ENCODE measurements at places on chromosomes 12 and 14.

- no peak for DNase-seq
Measured at GRCh38 chr14:99150236-99150635, 121.8 kb downstream of the BCL11B start.

- DNase-seq = no peak
Measured at GRCh38 chr12:21553329-21553675, 27.2 kb downstream of the SPX start.

DNA sequence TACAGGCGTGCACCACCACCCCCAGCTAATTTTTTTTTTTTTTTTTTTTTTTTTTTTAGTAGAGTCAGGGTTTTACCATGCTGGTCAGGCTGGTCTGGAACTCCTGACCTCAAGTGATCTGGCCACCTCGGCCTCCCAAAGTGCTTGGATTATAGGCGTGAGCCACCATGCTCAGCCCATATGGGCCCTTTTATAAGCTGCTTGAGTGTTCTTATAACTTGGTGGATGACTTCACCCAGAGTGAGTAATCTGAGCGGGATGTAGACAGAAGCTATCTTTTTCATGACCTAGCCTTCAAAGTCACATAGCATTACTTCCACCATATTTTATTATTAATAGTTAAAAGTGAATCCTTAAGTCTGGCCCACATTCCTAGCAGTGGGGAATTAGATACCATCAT, 16.4 kb downstream of the BBOF1 start:
- DNase-seq = no peak

- DNase-seq = no peak
Measured at GRCh38 chr14:74841230-74842207, 34.4 kb downstream of the PROX2 start.

- no peak for DNase-seq
Measured at GRCh38 chr12:113929312-113929989, 36.7 kb downstream of the RBM19 start.

- DNase-seq = no peak
Measured at GRCh38 chr12:131171029-131171428, 217.3 kb downstream of the ADGRD1 start.

GRCh38 chr12:51784688-51785087, 63.8 kb downstream of the FIGNL2 start:
- DNase-seq = no peak

DNA sequence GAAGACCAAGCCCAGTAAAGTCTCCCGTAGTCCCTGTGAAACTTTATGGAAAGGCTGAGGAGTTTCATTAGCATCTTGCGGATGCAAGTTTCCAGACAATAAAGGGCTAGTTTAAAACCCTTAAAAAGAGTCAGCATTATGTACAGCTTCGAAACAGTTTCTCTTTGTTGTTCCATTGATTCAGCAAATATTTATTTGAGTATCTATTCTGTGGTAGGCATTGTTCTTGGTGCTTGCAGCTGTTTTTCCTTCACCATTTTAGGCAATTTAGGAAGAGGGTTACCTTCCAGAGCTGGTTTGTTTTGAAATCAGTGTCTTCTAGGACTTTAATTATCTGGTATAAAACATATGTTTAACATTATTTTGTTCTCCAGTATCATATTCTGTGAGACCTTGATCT, 1.5 kb downstream of the SLIRP start:
- no peak for DNase-seq

DNA sequence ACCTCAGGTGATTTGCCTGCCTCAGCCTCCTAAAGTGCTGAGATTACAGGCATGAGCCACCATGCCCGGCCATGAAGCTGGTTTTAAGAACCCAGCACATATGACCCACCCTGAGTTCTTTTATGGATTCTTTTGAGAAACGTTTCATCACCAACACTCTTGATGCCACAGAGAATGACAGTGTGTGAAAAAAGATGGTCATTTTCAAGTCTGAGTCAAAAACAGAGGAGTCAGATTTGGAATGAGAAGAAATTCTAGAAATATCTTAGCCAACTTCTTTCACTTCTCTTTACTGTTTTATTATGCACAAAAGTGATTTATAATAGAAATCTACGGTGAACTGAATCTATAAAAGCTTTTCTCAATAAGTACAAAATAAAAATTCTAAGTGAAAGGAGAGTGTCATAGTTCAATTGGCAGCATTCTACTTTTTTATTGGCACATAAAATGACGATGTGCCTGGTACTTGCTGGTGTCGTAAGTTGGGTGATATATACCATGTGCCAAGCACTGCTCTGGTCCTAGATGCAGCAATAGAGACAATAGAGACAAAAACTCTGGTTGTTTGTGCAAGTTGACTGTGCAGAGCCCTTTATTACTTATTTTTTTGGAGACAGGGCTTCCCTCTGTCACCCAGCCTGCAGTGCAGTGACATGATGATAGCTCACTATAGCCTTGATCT, 33.9 kb downstream of the CCDC177 start:
- DNase-seq = no peak

DNA sequence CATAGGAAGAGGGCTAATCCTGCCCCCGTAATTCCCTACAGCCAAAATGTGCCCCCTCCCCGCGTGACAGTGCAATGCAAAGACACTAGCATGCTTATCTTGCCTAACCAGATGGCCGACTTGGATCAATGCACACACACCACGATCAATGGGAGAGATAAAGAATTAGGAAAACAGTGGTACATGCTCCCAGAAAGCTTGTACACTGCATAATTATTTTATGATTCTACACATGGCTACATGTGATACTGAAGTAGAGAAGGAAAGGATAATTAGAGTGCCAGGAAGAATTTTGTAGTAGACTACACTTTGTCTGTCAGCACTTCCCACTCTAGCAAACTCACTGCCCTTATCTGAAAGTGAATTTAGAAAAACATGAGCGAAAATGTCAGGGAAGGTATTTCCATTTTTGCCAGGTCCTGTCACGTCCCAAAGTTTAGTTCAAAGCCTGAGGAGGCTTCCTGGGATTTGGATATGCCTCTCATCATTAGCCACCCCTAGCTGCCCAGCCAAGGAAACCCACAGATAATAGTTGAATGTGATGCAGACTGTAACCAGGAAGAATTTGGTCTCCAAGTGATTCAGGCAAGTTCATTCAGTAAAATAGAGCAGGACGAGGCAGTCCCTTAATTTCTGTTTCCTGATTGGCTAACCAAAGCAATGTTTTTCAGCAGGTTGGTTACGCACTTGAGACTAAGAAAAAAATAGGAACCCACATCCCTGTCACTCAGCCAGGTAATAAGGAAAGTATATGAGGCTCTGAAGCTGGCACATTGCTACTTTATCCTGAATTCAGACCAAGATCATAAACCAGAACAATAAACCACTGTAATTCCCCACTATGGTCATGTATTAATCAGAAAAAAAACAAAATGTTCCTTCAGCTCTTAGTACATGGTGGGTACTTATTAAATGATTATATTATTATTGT, 199.6 kb upstream of the OTX2 start:
- DNase-seq = no peak

GRCh38 chr14:23183479-23183878, at the start of gene SLC7A8:
Gene SLC7A8 (minus strand): TSS chr14:23183660. CDS start chr14:23182914, 746 bp downstream.
- DNase-seq = no peak

- DNase-seq = no peak
Measured at GRCh38 chr12:58470266-58471010, 449.9 kb downstream of the LRIG3 start.

GRCh38 chr12:68042212-68042699, 53.0 kb downstream of the IFNG-AS1 start:
- DNase-seq = no peak

DNA sequence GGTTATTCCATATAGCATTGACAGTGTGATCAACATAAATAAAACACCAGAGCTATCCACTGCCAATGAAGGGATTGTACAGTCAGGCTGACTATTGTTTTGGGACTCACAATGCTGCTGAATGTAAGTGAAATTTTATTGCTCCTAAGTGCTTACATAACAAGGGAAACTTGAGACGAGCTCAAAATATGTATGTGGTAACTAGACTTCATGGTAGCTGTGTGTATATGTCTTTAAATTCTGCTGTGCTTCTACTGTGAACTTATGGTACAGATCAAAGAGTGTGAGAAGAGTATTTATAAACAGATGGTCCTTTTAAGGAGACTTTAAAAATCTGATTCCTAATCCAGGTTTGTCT, 6.9 kb downstream of the FLRT2 start:
- no peak for DNase-seq

- DNase-seq = no peak
Measured at GRCh38 chr12:1966561-1967226, 37.6 kb downstream of the DCP1B start.

DNA sequence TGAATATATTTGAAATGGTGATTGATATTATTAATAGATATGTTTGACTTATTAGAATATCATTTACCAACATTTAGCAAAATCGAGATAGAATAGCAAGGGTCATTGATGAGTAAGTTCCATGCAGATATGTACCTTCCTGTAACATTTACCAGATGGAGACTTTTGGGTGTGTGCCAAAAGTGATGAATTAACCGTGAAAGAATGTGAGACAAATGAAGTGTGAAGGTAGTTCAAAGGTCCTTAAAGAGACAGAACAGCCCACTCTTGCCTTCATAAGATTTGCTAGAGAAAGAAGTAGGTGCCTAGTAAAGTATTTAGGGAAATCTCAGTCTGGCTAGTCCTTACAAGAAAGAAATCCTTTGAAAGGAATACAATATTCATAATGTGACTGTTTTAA, 45.5 kb downstream of the FGD4 start:
- DNase-seq = no peak

GRCh38 chr12:43315961-43316360, 236.0 kb downstream of the ADAMTS20 start:
- no peak for DNase-seq

DNA sequence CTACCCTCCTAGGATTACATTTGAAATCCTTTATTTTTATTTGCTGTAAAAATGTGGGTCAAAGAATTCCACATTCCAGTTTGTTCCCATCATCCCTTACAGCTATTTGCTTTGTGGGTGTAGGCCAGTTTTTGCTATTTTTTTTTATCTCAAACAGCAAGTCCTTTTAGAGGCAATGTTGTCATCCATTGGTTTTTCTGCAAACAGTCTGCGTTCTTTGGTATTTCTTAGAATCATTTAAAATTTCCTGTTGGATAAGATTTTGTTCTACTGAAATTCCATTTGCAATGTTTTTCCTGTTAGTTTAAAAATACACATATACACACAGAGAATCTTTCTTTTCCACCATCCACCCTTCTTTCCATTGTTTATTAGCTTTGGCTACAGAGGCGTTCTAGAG, 53.3 kb upstream of the STK38L start:
- DNase-seq = no peak

DNA sequence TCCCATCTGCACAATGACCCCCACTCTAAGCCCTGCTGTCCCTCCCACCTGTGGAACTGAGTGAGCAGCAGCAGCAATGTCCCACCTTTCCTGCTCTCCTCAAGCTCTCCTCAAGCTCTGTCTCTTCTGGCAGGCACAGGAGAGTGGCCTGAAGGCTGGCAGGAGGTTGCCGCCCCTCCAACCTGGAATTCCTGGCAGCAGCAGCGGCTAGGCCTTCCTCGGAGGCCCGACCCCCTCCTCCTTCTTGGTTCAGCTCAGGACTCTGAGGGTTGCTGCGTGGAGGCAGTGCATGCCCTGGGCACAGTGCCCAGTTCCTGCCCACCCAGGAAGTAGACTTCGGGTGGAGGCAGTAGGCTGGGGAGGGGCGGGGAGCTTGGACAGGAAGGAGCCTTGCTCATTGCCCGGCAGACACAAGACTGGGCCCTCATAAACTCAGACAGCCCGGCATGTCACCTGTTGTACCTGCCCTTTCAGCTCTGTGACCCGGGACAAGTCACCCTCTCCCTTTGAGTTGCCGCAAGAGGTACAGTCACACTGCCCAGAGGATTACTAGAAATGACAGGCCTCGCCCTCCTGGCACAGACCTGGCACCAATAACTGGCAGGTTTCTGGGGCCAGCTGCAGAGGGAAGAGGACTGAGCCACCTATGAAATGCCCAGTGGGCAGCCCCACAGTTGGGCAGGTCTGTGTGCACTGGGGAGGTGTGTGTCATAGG, 2.1 kb upstream of the SERPINA1 start:
- DNase-seq = no peak

DNA sequence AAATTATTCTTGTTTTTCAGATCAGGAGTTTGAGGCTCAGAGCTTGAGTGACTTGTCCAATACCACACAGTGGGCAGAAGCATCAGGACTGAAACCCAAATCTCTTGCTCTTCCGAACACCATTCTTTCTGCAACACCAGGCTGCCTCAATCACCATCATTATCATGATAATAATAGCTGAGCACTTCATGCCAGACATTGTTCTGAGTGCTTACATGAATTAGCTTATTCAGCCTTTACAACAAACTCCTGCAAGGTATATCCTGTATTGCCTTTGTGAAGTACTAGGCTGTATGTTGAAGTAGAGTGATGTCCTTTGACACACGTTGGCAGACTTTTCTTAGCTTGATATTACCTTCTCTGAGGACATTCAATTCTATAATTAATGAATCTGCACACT, 257.4 kb upstream of the ATP2B1 start:
- DNase-seq = no peak

DNA sequence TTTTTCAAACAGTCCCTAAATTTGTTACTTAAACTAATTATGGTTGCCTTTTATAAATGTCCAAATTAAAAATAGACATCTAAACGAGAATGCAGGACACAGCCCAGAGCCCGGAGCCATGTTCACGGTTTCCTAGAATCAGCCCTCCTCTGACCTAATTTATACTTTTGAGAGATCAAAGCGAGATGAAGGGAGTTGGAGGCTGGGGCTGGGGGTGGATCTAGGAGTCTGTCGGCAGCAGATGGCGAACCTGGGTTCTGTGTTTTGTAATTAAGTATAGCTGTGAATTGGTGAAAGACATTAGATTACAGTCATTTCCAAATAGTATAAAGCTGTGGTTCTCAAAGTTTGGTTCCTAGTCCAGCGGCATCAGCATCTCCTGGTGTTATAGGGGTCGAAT, 210.1 kb downstream of the SLC41A2 start:
- no peak for DNase-seq

- no peak for DNase-seq
Measured at GRCh38 chr12:56867216-56867615, 67.0 kb downstream of the SDR9C7 start.

DNA sequence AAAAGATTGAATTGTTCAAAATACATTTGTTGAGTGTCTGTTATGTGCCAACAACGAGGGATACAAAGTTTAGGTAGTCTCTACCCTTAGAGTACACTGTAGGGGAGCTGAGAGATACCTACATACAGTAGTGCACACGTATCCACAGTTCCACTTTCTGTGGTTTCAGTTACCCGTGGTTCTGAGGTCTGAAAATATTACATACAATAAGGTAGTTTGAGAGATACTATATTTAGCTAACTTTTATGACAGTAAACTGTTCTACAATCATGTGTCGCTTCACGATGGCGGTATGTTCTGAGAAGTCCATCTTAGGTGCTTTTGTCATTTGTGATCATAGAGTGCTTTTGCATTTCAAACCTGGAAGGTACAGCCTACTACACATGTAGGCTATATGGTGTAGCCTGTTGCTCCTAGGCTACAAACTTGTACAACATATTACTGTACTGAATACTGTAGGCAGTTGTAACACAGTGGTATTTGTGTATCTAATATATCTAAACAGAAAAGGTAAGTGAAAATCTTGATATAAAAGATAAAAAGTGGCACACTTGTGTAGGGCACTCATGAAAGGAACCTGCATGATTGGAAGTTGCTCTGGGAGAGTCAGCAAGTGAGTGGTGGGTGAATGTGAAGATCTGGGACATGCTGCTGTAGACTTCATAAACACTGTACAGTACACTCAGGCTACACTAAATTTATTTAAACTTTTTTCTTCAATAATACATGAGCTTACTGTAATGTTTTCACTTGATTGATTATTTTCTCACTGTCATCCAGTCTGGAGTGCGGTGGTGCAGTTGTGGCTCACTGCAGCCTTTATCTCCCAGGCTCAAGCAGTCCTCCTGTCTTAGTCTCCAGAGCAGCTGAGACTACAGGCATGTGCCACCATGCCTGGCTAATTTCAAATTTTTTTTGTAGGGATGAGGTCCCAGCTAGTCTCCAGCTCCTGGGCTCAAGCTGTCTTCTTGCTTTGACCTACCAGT, 4.0 kb downstream of the CPSF6 start:
- no peak for DNase-seq
